Naive thymus-derived CD4-positive, alpha-beta T cell (primary cell): ENCODE measurements at places on chromosomes 1 and 21. TPM values are rescaled to one million over a fixed set of nuclear protein-coding genes. Genes with fewer than 3 reads are reported as not detected.

HYI gene
- 29.3 TPM for total RNA-seq

SELL gene
- 519 TPM for total RNA-seq

OR2AK2 gene
- not detected for total RNA-seq

SYCP1 gene
- not detected for total RNA-seq

ANKRD45 gene
- not detected for total RNA-seq

WNT3A gene
- total RNA-seq = not detected

CFHR4 gene
- total RNA-seq = not detected

OR2L3 gene
- total RNA-seq = 0.17 TPM

OR10R2 gene
- not detected for total RNA-seq

A3GALT2 gene
- total RNA-seq = not detected

PTCH2 gene
- 1.4 TPM for total RNA-seq

BCL2L15 gene
- 3.3 and 7.5 TPM in 2 replicates for total RNA-seq

JUN gene
- total RNA-seq = 17.9 TPM

GNAI3 gene
- 7.0 TPM for total RNA-seq

PPCS gene
- total RNA-seq = 47.6 and 50.3 TPM in 2 replicates

ZNF695 gene
- not detected for total RNA-seq

GCSAML gene
- 0.48 TPM in 1 of 2 replicates, not detected in the other for total RNA-seq

RXFP4 gene
- total RNA-seq = not detected
